ENCODE measurements at places on chromosomes 11 and 22.
A peak's percentile ranks its signal among the peaks of the same experiment; 100 is the strongest.

DNA sequence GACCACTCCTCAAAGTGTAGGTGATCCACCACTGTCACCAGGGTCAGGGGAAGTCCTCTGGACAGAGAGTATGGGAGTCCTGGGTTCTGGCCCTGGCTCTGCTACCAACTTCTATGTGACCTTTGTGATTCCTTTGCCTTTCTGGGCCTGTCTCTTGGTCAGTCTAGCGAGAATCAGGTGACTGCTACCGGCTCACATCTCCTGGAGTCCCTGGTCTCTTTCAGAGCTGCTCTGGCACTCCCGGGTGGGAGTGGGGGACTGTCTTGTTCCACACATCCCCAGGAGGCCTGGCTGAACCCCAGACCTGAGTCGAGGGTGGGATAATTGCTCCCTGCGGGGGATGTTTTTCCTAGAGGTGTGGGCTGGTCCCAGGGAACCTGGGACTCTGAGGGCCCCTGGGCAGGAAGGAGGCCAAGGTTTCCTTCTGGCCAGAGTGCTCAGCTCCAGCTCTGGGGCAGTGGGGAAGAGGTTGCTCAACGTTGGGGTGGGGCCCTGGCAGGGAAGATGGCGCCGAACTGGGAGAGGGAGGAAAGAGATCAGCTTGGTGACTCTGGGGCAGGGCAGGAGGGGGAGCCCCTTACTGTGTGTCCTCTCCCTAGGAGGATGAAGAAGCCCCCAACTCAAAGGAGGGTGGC, 2.1 kb downstream of the SOX10 start:
- DNase-seq = no peak

DNA sequence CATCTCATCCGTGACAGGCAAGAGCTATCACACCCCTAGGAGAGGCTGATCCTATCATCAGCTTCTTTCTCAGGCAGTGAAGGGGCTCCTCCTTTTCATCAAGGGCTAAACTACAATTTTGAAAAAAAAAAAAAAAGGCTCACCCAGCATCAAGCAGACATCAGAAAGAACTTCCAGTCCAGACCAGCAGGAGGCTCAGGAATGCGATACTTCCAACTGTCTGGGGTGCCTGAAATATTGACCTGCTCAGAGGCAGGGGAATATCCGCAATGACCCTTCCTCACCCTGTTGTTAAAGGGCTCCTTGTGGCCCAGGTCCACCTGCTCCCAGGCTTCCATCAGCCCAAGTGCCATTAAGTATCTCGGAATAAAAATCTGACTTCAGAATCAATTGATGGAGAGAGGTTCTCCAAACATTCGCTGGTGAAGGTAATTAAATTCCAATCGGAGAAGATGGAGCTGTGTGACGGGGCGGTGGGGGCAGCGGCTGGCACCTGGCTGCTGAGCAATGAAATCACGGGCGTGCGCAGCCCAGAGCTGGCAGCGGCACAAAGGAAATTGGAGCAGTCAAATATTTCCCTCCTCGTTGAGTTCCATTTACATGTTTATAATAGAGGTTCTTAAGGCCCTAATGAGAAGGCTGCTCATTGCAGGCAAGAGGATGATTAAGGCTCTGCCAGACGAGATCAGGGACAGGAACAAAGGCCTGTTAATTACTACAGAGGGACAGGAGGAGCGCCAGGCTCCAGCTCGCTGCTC, 69.0 kb upstream of the THY1 start:
- DNase-seq = no peak

DNA sequence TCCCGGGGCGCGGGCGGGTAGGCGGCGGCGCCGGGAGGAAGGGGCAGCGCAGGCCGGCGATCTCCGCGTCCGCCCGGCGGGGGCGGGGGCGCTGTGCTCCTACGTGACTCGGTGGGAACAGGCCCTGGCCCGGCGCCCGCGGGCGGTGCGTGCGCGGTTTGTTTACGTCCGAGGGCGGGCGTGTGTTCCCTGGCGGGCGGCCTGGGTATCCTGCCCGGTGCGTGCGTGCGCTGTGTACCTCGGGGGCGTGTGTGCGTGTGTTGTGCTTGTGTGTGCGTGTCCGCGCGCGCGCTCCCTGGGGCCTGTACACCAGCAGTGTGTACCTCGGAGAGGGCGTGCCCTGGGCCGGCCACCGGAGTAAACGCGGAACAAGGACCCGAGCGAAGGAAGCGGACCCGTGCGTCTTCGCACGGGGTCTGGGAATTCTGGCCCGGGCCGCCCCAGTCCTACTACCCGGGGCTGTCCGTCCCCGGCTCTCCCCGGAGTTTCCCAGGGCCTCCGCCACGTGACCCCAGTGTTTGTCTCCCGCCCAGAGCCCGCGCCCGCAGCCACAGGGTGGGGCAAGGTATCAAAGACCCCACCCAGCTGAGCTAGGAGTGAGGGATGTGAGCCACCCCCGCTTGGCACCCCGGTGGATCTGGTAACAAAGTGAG, 769 bp downstream of the MAFF start:
- DNase-seq = peak; percentile 66

- DNase-seq = peak; percentile 46
These were observed at the start of gene CPT1A for GRCh38 chr11:68841718-68842426. Gene CPT1A, minus strand, starts transcription at chr11:68841916. Its CDS starts 26,442 bp downstream, at chr11:68815474.

DNA sequence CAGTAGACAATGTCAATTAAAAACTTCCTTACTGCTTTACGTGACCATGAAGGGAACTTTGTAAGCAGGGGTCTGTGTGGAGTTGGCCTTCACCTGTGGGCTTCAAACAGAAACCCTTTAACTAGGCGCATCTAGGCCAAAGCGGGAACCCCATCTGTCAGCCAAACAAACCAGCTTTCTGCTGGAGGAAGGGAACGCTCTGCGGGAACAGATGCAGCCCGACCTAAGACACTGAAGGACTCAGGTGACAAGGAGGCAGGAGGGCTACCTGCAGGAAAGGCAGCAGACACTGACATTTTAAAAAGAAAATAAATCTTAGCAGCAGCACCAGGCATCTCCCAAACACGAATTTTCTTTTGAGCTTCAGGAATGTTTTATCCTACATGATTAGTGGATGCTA, 78.4 kb downstream of the CADM1 start:
- DNase-seq = no peak

- DNase-seq = no peak
These were observed 53.4 kb upstream of the WNT7B start for GRCh38 chr22:46030231-46030880.

DNA sequence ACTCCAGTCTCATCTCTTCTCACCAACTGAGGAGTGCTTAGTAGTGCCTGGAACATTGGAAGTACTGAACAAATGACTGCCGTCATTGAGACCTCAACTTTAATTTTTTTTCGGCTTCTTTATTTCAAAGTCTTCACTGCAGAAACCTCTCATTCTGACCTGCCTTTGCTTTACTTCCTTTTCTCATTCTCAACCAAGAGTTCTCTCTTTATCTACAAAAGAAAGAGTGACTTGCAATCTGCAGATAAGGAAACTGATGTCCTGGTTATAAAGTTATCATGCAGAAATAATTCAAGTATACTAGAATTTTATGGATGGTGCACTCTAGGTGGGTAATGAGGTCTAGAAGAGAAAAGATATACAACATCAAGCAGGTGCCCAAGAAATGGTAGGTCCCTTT, 1.2 kb upstream of the EED start:
- no peak for DNase-seq

GRCh38 chr11:61068581-61068980, 33.7 kb upstream of the CD5 start:
- no peak for DNase-seq

Data from skin of body (tissue), 3 donors.